NCI-H460 (cell line): ENCODE measurements at places on chromosomes 2 and 18.

- DNase-seq: no peak
Measured at GRCh38 chr2:156540706-156541105, 104.5 kb downstream of the GPD2 start.

DNA sequence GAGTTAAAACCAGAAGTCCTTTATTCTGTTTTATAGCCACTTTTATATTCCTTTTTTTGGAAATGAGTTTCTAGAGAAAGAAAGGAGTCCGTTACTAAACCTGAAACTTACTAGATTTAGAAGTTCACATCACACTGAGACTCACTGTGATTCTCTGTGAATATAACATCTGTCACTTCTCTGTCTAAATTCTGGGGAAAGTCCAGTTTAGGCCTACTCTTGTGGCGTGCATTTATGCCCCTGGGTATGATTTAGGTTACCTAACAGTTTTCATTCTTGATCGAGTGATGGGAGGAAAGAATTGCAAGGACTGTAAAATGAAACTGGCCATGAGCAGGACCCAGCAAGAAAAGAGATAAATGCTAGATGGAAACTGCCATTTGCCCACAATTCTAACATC, 449.6 kb downstream of the SPAG16 start:
- DNase-seq: no peak

DNA sequence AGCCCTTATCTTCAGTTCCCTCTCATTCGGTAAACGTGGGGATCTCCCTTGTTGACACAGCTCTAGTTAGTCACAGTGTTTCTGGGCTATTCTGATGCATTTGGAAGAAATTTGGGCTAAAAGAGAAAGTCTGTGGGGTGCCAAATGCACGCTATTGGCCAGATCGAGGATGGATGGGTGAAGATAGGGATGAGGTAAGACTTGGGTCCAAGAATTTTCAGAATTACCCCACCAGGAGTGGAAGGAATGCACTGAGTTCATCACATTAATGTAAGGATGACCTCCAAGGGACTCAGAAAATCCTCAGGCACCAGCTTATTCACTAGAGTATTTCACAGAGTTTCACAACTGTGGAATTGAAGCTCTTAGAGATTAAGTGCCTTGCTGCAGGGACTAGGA, 49.3 kb downstream of the NRP2 start:
- DNase-seq: no peak

GRCh38 chr18:11487390-11487789, 122.0 kb upstream of the SLC35G4 start:
- no peak for DNase-seq

DNA sequence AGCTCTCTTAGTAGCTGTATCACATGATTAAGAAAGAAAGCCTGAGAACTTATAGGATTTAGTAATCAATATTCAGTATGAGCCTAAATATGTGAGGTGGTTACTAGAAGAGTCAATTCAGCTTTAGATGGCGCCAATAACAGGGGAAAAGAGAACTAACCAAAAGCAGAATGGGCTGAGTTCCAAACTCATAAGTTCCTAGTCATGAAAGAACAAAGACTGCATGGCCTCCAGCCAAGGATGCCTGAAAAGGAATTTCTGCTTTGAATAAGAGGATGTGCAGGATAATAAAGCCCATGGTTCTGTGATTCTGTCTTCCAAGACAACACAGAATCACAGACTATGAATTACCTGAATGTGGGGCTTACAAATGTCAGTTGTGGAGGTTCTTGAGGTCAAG, 196.5 kb downstream of the SATB2 start:
- no peak for DNase-seq

DNA sequence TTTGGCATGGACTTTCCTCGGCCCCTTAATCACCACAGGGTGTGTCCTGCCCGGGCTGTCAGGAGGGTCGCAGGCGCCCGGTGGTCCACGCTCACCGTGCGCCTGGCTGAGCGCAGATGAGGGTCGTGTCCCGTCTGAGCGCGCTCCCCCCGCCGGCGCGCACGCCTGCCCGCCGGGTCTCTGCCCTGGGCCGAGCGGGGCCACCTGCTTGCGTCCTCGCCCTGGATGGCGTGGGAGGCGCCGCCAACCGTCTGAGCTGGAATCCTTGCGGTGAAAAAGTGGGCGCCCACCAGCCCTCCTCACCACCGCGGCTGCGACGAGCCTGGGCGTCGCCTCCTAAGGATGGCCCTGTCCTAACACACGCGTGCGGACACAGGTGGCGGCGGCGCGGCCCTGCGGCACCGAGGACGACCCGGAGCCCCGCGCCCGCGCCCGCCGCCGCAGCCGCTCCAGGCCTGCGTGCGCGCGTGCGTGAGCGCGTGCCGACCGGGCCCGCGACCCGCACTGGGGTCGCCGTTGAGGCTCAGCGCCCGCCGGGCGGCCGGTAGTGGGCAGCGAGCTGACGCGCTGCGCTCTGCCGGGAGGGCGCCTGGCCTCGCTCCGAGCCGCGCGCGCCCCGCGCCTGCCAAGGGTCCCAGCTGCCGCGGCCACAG, 126.6 kb downstream of the ARHGEF4 start:
- DNase-seq: no peak

GRCh38 chr2:158273791-158274190, 172.1 kb downstream of the UPP2 start:
- DNase-seq: no peak

DNA sequence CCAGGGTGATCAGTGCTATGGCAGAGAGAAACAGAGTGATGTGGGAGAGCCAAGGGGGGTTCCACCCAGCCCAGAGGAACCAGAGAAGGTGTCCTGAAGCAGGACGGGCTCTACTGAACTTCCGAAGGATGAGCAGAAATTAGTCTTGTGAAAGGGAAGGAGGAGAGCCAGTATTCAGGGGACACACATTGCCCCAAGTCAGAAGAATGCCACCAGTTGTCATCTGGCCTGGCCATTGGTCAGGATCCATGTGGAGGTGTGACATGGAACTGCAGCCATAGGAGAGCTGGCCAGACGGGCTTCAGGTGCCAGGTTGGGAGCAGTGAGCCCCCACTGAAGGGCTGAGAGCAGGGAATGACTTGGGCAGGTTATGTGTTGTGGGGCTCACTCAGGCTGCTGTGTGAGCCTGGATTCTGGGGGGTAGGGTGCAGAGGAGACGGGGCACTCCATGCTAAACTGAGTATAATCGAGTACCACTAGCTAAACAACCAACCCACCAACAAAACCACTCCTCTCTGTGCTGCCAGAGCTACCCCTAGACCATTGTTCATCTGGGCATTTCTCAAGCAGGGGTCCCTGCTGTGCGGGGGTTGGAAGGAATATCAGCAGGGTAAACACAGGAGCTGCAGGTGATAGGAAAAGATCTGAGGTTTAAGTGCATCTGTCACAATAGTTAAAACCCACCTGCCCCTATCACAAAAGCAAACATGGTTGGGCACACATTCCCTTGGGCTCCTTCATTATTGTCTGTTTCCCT, 25.3 kb downstream of the MARCO start:
- no peak for DNase-seq

GRCh38 chr18:7236933-7237332, 6.0 kb downstream of the LRRC30 start:
- DNase-seq: no peak
